ENCODE measurements at places on chromosomes 7 and 10.

DNA sequence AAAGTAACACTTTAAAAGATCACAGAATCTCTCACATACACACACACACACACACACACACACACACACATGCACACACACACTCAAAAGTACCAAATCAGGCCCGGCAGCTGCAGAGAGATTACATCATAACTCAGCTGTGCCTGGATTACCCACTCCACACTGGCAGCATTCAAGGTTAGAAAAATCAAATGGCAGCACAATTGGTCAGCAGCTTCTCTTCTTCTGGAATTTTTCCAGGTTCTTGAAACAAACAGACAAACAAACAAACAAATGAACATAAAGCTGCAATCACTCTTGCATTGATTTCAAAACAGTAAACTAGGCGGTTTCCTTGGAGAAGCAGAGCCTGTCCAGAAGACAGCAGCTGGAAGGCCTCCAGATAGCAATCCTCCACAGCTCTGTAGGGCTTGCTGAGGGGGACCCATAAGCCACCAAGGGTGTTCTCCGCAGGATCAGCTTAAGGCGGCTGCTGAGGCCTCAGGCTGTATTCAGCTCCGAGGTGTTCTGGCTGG, 24.5 kb upstream of the FAM133B start:
- DNase-seq = no peak

- no peak for DNase-seq
These were observed 28.7 kb downstream of the CHST15 start for GRCh38 chr10:124064676-124065075.

GRCh38 chr10:113681533-113682470, 2.1 kb downstream of the CASP7 start:
- DNase-seq = no peak

GRCh38 chr10:35172574-35172973, 45.9 kb downstream of the CREM start:
- no peak for DNase-seq

GRCh38 chr7:111006040-111006439, 84.9 kb upstream of the LRRN3 start:
- no peak for DNase-seq

- peak; percentile 13 for DNase-seq
These were observed 183.7 kb downstream of the FGFR2 start for GRCh38 chr10:121414366-121415062.

DNA sequence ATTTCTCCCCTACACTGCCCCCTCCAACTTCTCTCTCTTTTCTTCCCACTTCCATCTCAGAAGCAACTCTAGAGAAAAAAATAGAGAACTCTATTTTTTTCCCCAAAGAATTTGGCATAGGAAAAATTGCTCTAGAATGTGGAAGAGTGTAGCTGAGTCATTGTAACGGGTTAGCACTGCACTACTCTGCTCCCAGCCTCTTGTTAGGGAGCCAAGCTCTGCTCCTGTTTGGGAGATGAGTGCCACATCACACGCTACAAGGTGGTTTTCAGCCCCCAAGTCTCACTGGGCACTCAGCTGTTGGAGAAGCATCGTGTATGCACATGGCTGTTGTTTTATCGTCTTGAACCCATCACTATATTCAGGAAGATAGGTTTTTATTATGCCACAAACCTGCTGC, 136.4 kb downstream of the BMPER start:
- no peak for DNase-seq

DNA sequence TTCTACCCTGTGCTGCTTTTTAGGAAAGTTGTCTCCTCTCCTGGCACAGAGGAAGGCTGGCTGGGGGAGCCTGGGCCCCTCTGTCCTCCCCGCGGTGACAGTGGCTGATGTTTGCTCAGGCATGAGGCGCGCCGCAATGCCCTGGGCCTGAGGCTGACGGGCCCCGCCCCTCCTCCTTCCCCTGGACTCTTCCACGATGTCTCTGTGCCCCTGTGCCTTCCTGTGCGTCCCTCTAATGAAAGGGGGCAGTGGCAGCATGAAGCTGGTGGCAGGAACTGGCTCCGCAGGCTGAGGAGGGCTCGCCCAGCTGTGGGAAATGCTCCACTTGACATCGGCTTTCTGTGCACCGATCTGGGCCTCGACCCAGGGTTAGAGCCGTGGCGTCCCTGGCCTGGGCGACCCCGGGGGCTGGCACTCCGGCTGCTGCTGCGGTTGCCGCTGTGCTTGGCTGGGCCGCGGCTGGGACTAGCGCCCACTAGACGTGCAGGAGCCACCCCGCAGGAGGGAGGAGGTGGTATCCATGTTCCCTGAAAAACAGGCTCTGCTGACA, 67.9 kb downstream of the ZNF680 start:
- no peak for DNase-seq

GRCh38 chr7:7830122-7830878, 111.9 kb upstream of the RPA3 start:
- no peak for DNase-seq

GRCh38 chr10:110414548-110415309, 83.0 kb upstream of the DUSP5 start:
- DNase-seq = peak; percentile 78

Data from kidney glomerular epithelial cell (primary cell).